Right ventricle myocardium superior (tissue), 1 donor: ENCODE measurements at places on chromosomes 5 and 9.

DNA sequence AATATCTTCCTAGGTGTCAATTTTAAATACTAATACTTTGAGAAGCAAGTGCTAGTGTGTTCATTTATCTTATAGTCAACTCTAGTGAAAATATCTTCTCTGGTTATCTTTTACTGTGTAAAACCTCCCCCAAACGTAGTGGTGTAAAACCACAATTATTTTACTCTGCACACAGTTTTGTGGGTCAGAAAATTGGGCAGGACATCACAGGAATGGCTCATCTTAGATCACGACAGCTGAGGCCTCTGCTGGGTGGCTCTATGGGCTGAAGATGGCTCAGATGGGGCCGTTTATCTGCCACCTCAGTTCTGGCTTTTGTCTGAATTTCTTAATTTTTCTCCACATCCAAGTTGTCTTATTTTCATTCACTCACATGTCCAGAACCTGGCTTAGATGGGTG, 457.2 kb upstream of the ACTBL2 start:
- DNase-seq, result no peak

DNA sequence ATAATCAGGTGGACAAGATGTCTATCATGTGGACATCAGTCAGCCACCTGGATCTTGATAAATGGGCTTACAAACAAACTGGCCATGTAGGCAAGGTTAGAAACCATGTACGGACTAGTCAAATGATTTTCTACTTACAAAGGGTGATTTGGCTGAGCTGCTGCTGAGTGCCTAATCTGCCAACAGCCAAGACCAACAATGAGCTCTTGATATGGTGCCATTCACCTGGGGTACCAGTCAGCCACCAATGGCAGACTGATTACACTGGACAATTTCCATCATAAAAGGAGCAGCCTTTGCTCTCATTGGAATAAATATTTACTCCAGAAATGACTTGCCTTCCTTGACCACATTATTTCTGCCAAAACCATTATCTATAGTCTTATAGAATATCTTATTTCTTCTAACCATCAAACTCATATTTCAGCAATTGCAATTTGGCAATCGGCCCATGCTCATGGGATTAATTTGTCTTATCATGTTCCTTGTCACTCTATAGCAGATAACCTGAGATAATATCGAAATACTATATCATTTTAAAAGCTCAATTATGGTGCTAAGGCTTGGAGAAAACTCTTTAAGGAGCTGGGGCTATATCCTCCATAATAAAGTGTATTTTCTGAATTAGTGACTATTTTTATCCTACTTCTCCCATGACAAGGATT, 135.1 kb downstream of the SLC25A46 start:
- DNase-seq, result no peak

- no peak for DNase-seq
Measured at GRCh38 chr5:78809444-78809843, 160.9 kb upstream of the LHFPL2 start.

DNA sequence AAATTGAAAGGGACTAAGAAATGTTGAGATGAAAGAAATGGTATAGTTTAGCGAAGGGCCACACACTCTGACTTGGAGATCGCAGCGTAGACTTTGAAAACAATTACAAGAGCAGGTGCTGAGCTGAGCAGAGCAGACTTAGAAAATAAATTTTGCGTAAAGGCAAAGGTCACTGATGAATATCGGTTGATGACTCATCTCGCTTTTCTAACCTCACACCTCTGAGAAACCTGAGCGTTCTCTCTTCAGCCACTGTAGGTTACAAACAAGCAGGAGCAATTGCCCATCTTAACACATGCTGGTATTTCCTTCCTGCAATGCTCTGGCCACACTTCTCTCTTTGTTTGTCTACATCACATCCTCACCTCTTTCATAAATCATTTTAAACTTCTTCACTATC, 190.6 kb upstream of the C9orf72 start:
- DNase-seq, result no peak

- DNase-seq, result no peak
Measured at GRCh38 chr5:14063691-14064090, 79.5 kb upstream of the TRIO start.

DNA sequence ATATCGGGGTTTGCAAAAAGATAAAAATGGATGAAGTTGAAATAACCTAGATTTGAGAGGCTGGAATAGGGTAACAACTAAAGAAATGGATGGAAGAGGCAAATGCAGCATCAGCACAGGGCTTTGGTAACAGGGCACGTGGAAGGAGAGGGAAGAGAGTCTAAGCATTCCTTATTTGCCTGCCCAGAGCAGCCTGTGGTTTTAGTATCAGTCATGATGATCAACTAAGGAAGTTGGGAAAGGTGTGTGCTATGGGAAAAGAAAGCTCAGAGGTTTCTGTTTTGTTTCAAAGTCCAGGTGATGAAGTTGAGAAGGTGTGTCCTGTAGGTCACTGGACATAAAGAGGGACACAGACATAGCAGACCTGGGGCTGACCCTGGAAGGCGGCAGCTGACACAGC, 28.8 kb downstream of the GAS1 start:
- no peak for DNase-seq

GRCh38 chr5:76535577-76535976, 87.6 kb downstream of the F2RL2 start:
- no peak for DNase-seq

DNA sequence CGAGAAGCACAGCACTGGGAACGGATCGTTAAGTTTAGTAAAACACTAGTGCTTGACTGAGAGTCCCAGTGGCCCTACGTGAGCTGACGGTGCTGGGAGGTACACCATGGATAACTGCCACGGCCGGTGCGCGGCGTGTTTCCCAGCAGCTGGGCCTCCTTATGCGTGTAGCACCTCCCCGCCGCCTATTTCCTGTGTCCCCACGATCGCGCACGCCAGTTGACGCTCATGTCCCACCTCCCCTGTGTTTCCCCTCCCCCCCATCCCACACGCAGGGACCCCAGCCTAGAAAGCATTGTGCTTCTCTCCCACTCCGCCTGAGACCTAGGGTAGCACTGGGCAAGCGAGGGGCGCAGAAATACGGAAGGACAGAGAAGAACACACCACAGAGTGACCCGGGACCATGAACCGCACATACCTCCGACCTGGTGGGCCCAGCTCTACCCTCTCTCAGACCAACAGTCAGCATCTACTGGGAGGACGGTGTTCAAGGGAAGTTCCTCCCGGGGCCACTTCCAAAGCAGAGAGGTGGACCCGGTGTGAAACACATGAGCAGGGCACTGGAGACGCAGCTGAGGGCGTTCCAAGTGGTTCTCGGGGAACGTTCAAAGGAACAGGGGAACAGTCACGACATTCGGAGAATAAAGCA, 45.6 kb downstream of the DBH start:
- peak; percentile 38 for DNase-seq

DNA sequence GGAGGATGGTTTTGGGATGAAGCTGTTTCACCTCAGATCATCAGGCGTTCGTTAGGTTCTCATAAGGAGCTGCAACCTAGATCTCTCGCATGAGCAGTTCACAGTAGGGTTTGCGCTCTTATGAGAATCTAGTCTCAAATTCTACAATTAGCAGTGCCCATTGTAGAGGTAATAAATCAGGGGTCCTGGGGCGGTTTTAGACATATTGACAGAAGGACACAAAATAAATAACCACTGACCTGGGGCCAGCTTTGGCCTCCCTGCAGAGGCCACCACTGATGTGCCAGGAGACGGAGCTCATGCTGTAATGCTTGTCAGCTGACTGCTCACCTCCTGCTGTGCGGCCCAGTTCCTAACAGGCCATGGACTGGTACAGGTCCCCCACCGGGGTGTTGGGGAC, 67.6 kb upstream of the SPATA31D4 start:
- no peak for DNase-seq

DNA sequence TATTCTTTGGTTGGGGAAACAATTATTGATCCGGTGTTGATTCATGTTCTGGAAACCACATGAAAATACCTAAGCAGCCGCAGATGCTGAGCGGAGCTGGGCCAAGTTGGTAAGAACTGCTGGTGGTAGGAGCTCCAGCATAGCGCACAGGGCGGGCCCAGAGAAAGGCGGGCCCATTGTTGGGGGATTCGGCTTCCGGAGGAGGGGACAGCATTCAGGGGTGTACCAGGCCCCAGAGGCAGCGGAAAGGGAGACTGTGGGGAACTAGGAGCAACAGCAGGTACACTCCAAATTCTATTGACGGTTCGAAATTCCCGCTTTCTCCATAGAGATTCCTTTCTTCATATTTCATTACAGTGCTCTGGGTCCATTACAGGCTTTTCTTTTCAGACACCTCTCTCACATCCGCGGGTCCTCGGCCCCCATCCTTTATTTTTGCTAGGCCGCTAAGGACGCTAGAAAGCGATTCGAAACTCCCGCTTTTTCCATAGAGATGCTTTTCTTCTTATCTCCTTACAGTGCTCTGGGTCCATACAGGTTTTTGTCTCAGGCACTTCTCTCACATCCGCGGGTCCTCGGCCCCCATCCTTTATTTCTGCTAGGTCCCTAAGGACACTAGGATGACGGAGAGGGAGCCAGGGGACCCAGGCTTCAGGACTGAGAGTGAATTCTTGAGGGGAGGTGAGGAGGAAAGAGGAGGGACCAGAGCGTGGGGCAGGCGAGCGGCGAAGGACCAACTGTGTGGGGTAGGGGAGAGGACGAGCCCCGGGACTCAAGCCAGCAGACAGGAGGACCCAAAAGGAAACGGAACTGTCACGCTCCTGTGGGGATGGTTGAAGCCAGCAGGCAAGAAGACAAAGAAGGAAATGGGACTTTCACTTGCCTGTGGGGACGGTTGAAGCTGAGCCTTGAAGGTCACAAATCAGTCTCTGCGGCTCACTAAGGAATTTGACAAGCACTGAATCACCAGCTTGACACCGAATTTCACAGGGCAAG, at the start of gene CCDC152:
Gene CCDC152 (plus strand): TSS at position 213 of the 996 bp plus-strand sequence. CDS start 2,304 bp downstream, outside the sequence.
- DNase-seq, result peak; percentile 37

DNA sequence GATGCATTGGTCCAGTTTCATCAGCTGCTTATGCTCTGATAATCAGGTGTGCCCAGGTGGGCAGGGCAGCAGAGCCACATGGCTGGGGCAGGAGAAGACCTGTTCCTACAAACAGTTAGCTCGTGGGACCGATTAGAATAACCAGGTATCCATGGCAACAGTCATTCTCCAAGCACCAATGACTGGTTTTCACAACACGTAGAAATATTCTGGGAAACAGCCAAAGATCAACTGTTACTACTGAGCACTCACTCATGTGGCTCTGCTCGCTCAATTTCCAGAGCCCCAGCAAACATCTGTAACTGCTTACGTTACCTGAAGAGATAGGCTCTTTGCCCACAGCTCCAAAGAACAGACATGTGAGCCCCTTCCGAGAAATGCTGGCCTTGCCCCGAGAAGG, 302.0 kb downstream of the AGTPBP1 start:
- no peak for DNase-seq

DNA sequence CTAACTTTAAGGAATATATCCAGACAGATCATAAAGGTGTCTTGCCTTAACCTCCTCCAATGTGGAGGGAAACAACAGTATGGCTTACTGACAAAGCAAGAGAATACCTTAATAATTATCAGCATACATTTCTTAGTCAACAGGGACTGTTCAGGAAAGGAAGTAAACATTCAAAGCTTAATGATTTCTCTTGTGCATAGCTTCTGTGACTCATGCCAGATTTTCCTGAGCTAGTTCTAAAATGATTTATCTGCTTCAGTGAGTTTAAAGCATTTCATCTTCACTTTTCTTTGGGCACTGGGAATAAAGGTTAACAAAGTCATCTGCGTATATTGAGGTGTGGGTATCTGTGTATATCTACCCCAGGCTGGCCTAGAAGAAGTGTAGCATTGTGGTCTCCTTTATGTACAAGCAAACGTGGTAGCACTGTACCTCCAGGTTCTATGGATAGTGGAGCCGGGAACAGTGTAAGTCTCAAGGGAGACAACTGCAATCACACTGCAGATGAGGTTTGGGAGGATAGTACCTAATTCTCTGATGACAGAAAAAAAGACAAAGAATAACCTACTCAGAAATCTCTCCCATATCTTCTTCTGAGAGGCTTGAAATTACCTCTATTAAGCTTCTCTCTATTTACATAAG, 284.1 kb downstream of the HCN1 start:
- DNase-seq, result no peak

DNA sequence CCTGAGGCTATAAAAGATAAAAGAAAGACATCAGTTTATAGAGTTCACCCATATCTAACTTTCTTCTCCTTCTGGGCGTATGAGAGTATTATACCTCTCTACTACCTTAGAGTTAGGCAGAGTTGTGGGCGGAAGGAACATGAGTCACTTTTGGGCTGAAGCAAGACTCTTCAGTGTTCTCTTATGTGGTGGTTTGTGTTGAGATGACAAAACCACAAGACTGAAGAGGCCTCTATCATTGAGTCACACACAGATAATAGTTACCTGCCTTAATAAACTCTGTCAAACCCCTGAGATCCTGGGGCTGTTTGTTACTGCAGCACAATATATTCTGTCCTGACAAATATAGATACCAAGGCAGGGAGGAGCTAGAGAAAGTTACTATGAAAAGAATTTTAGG, 184.2 kb downstream of the EFNA5 start:
- no peak for DNase-seq

DNA sequence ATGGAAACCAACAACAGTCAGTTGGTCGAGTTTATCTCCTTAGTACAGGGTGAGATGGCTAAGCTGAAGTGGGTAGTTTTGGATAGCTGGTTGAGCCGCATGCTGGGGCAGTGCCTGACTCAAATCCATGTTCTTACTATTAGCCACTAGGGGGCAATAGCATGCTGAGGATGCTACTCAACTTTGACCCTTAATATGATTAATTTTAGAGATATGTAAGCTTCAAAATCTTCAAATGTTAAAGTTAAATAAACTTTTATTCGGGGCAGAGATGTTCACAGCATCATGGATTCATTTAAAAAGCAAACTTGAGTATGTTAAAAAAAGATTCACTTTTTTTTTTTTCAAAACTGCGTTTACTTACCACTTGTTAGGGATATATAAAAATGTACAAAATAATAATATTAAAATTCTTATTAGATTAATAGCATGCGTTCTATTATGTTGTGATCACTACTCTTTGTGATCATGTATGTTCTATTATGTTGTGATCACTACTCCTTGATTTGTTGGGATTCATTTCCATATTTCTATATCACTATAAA, 57.0 kb downstream of the C9orf153 start:
- DNase-seq, result no peak

DNA sequence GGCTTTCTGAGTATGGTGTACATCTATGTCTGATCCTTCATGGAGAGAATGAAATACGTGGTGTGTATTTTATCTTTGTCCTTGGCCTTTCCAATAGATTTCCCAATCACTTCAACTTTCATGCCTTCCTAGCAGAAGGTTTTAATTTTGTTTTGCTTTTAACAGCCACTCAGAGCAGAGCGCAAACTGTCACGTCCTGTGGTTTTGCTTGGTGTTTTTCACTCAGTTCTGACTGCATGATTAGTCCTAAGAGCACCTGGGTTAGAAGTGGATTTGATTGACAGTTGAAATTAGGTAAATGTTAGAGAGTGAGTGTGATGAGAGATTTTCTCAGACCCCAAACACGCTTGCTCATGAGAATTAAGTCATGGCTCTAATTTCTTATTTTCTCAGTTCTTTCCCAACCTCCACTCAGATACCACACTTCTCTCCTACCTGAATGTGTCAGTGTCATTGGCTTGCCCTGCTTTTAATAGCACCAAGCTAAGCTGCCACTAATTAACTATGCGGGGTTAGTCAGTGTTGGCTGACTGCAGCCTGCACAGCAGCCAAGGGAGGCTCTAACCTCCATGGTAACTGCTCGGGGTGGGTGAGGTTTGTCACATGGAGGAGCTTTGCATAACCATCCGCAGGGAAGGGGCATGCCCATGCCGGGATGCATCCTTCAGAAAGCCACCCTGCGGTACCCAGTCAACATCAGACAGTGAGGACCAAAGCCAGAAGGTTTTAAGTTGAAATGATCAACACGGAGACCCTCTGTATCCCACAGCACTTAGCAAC, 173.4 kb downstream of the NR3C1 start:
- no peak for DNase-seq
